ENCODE measurements at places on chromosomes 16 and 17. TPM values are rescaled to one million over a fixed set of nuclear protein-coding genes. Genes with fewer than 3 reads are reported as not detected.
A peak's percentile ranks its signal among the peaks of the same experiment; 100 is the strongest.

DNA sequence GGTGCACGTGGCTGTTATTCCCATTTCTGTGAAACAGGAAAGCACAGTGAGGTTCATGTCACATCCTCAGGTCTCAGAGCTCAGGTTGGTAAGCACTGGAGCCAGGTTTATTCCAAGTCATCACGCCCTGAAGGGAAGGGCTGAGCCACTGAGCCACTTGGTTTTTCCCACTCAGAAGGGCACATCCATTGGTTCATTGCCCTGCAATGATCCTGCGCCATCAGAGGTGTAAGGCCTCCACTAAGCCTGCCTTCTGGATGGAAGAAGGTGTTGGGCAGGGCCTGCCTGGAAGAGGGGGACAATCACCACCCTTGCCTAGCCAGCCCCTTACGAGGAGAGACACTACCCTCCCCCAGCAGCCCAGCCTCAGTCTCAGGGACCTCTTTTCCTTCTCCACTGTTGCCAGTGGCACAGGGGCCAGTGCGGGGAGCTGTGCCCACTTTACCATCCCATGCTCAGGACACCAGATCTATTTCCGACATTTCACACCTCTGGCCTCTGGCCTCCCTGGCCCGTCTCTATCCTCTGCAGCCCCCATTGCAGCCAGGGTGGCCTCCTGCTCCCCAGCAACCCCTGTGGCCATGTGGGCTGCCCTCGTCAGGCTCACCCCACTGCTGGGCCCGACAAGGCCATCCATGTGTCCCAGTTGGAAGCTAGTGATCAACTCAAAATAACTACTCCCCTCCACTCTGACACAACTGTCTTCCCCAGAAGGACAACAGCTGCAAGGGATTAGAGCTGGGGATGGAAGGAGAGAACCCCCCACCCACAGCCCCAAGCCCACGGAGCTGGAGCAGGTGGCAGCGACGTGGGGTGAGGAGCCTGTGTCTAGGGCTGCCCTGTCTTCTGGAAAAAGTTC lies 29.9 kb downstream of the CFAP20 start:
- DNase-seq: no peak

DNA sequence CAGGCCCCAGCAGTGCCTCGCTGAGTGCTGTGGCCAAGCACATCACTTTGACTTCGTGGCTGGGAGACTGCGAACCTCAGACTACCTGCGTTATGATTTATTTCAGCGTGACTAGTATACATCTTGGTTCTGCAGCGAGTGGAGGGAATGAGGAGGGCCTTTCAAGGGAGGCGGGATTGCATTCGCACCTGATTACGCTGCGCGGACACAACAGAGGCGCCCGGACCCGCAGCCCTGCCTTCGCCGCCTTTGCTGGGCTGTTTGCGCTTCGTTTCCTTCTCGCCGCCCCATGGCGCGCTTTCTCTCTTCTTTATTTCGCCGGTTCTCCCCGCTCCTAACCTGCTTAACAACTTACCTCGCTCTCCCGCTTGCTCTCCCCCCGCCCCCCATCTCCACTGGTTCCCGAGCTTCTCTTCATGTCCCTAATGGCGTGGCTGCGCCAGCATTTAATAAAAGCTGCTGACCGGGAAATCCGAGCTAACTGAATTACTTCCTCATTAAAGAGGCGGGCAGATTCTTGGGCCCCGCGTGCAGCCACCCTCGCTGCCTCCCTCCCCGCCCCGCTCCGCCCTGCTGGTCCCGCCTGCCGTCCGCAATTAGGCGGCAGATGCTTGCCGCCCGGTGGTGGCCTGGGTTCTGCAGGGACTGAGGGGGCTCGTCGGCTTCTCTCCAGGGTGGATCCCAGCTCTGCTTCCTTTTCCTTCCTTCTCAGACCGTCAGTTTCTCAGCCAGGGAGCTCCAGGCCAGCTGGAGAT lies 257.6 kb upstream of the SDK2 start:
- DNase-seq: no peak

- no peak for DNase-seq
These were observed 12.6 kb upstream of the CDR2 start for GRCh38 chr16:22386976-22387375.

DNA sequence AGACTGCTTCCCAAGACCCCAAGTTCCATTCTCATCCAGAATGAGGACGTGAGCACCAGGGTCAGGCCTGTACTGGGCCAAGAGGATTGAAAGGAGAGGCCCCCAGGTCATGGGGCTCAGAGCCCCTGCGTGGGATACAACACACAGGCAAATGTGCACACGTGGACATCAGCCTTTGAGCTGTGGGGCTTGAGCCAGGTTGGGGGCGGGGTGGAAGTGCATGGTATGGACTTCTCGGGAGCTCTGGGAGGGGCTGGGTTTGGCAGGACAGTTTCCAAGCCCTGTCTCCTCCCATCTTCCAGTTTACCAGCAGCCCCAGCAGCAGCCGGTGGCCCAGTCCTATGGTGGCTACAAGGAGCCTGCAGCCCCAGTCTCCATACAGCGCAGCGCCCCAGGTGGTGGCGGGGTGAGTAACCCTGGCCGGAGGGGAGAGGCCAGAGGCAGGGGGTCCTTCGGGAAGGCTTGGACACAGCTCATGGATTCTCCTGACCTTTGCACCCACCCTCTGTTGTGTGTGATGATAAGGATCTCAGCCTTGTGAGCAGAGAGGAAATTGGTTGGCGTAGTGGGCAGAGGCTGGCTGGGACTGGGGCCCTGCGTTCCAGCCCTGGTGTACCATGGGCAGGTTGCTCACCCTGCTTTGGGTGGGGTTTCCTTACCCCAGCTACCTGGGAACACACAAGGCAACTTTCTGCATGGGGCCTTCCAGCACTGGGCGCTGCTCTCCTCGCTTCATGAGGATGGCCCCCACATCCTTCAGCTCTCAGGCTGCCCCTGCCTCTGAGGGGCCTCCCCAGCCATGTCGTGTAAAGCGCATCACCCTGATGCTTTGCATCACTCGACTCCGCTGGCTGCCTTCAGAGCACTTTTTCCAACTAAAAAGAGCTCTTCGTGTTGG lies 10.4 kb upstream of the LASP1NB start:
- DNase-seq: no peak

- DNase-seq: no peak
These were observed 6.5 kb downstream of the ITGA2B start for GRCh38 chr17:44382917-44383316.

DNA sequence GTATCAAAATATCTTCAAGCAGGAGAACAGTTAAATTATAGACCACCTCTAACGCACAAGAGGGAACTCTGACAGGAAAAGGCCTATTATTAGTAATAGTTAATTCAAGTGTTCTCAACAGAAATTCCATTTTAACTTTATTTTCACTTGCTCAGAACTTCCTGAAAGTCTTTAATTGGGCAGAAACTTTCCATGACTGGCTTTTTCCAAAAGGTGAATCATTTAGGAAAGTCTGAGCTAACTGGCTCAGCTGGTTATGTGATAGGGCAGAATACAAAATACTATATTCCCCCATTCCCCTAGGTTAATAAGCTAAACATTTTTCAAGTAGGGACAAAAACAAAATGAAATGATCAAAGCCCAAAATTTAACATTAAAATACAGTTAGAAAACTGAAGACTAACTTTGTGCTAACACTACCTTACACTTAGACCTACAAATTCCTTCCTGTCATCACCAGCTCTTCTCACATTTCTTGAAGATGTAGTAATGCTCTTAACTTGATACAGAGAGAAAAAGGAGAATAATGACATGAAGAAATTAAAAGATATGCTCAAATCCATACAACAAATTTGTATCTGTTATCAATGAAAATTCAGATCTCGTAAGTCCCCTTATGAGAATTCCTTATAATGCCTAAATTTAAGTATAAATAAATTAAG lies 31.0 kb downstream of the CFDP1 start:
- no peak for DNase-seq

Gene HYDIN
- not detected for total RNA-seq

DNA sequence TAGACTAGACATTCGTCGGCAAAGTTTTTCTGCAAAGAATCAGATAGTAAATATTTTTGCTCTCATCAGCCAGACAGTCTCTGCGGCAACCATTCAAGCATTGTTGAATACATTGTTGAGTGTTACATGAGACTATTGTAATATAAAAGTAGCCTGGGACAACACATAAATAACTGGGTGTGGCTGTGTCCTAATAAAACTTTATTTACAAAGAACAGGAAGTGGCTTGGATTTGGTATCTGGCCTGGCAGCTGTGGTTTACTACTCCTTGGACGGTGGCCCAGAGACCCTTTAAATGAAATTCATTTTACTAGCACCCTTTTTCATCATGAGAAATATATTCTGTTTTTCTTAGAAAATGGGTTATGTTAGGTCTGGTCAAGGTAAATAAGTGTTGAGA lies 297.2 kb downstream of the WWOX start:
- no peak for DNase-seq

DNA sequence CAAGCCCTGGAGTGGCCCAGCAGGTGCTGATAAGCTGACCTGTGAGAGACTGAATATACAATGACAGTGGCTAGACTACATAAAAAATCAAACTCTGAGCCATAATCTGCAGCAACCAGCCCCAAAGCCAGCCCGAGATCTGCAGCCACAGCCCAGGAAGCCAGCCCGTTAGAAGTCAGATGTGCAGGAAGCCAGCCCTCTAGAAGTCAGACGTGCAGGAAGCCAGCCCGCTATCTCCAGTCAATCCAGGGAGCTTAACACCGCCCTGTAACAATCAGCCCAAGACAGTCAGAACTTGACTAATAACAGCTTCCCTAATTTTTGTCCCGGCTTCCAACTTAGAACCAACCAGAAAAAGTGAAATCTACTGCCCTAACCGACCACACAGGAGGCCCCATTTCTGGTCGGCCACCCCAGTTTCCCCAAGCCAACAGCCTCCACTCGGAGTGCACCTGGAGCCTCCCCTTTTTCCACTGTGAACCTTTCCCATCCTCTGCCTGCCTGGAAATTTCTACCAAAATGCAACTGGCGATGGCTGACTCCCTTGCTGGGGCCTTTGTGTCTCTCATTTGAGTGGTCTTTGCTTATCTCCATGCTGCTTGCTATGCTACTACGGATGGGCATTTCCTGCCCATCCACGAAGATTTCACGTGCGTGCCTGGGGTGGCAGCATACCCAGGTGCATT lies 769.3 kb downstream of the KCNJ18 start:
- DNase-seq: no peak

GRCh38 chr17:57551321-57552079 lies 193.6 kb downstream of the CCDC182 start:
- DNase-seq: no peak

- no peak for DNase-seq
These were observed 177.2 kb downstream of the ENGASE start for GRCh38 chr17:79251824-79252223.

Gene TMEM235
- total RNA-seq: not detected

Gene LCAT
- total RNA-seq: 16.5 TPM

DNA sequence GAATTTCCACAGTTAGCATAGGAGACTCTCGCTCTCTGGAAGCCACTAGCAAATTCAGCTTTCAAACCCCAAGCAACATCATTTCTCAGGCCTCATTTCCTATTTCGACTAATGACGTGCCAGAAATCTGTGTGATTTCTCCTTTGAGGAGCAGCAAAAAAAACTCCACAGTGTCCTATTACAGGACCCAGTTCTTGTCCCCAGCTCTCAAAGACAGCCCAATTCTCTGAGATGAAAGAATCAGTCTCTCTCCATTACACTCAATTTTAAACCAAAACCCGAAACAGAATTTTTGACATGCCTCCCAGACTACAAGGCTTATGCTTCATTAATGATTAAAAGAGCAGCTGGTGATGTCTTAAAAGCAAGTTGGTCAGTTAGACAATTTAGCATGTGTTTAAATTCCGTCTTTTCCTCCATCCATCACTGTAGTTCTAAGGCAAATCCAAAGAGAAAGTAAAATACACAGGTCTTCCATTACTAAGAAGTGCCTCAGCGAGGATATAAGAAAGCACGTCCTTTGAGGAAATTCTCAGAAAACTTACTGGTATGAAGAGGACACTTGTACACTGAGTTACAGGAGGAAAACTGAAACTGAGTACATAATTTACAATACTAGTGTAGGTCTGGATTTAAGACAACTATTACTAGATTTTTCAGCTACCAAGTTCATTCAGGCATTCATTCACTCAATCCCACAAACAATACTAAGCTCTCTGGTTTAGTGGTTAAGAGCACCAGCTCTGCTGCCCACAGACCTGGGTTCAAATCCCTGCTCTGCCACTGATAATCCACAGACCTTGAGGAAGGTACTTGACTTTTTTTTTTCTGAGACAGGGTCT lies 12.5 kb downstream of the TOM1L2 start:
- peak; percentile 78 for DNase-seq

DNA sequence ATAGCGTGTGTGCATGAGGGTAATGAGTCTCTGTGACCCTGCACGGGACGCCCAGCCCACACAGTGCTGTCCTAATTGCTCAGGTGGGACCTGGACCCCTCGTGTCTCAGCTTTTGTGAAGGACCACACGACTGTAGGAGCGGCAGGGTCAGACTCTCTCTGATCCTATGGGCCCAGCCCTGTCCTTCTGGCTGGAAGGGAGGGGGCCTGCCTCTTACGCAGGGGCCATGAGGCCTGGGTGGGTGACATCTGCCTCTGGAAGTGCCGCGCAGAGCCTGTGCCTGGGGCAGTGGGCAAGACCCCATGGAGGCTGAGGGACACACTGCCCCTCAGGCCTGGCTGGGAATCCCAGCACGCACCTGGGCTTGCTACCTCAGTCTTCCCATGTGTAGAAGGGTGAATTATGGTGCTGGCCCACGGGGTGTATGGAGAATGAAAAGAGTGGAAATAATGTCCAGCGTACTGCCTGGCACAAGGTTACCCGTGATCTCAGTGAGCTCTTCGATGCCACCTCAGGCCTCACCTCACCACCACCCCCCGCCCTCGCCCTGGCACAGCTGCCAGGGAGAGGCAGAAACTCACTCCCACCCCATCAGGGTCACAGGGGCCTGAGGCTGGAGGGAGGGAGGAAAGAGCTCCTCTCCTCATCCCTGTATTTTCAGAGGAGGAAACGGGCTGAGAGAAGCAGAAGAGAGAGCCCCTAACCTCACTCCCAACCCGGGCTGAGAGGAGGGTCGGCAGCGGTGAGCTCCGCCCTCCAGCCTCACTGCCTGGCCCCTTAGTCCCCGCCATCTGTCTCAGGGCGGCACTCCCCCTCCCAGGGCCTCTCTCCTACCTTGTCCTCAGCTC lies 27.1 kb upstream of the DBNDD1 start:
- no peak for DNase-seq

Gene SEZ6
- not detected for total RNA-seq

DNA sequence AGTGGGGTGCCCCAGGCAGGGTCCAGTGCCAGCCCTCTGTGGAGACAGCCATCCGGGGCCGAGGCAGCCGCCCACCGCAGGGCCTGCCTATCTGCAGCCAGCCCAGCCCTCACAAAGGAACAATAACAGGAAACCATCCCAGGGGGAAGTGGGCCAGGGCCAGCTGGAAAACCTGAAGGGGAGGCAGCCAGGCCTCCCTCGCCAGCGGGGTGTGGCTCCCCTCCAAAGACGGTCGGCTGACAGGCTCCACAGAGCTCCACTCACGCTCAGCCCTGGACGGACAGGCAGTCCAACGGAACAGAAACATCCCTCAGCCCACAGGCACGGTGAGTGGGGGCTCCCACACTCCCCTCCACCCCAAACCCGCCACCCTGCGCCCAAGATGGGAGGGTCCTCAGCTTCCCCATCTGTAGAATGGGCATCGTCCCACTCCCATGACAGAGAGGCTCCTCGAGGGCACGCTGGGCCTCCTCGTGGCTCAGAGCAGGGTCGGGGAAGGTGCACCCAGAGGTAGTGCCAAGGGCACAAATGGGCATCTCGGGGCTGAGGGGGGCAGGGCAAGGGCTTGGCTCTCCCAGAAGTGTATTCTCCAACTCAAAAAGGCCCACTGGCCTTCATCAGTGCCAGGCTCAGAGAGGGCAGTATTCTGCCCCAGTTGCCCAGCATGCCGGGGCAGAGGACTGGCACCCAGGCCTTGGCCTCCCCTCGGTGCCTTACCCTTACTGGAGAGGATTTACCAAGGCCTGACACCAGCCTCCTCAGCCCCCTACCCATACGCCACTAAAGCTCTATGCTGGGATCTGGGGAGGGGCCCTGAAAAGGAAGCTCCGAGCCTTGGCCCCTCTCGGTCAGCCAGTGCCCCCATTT lies at the start of gene CDH5:
TSS of gene CDH5 (plus strand) at position 259 of the 867 bp plus-strand sequence. CDS start 12,647 bp downstream, outside the sequence.
- no peak for DNase-seq
